ENCODE measurements at places on chromosomes 5 and 9.
A peak's percentile ranks its signal among the peaks of the same experiment; 100 is the strongest.

DNA sequence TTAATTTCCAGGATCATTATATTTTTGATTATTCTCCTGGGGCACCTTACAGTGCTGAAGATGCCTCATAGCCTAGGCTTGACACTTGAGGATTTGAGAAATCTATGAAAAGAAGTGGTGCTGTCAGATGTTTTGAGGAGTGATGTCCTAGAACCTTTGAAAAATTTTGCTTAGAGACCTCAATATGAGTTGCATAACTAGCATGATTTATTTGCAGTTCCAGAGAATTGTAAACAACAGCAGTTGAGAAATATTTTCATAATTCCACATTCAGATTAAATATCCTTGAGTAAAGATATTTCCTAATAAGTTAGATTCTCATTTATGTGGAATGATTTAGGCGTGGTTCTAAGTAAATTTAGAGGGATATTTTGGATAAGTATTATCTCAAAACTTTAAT is 225.8 kb downstream of the ADAMTSL1 start:
- no peak for DNase-seq

- no peak for DNase-seq
These were observed 53.0 kb upstream of the RETREG1 start for GRCh38 chr5:16669776-16670175.

DNA sequence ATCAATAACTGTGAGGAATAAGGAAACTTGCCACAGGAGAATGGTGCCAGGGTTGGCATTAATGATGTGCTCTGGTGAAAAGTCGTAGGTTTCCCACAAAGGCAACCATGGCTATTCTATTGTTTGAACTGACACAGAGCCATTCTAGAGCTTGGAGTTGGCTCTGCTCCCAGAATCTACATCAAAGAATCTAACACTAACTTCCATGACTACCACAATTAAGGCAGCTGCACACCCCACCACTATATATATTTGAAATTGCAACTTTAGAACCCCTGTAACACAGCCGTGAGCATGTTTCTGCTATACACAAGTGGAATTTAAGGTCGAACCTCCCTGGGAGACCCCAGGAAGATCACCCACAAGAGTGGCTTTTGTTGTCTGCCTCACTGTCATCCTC is 89.7 kb upstream of the CCDC152 start:
- no peak for DNase-seq

DNA sequence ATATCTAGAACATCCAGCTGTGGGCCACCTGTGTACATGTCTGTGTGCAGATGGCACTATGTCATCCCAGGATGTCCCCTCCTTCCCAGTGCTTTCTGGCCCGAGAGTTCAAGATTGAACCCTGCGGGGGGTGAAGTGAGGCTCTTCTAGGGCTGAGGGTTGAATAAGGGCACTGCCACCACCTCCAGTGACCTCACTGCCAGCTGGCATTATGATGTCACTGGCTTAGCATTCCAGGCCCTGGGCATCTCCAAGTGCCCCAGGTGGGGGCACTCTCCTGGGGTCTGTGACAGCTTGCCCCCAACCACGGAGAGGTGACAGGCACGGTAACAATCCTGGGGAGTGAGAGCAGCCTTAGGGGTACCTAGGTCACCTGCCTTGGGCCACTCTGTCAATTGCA is 27.1 kb downstream of the CXXC5 start:
- DNase-seq = no peak

GRCh38 chr5:132371603-132371994 is 2.1 kb downstream of the SLC22A5 start:
- DNase-seq = no peak

DNA sequence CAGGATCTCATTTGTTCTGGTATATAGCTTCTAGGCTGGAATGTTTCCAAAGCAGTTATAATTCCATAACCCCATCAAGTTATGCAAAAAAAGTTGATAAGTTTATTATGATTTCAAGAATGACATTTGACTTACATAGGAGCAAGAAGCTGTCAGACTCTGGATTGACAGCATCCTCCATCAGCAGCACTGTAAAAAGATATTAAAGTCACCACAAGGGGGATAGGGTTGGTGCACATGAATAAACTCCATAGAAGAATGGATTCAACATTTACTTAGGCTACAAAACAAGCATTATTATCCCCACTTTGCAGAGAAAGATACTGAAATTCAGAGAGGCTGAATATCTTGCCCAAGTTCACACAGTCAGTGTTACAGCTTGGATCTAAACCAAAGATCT is 208.9 kb upstream of the SLC30A5 start:
- no peak for DNase-seq

GRCh38 chr9:116717150-116717549 is 30.0 kb downstream of the TRIM32 start:
- no peak for DNase-seq

GRCh38 chr5:93594591-93595419 is 11.8 kb downstream of the NR2F1 start:
- no peak for DNase-seq

GRCh38 chr9:108273988-108274387 is 581.8 kb downstream of the ACTL7B start:
- DNase-seq = no peak

- no peak for DNase-seq
These were observed 403.9 kb downstream of the ZSWIM6 start for GRCh38 chr5:61735995-61736394.

- DNase-seq = no peak
These were observed 129.7 kb upstream of the IQGAP2 start for GRCh38 chr5:76273206-76273885.

DNA sequence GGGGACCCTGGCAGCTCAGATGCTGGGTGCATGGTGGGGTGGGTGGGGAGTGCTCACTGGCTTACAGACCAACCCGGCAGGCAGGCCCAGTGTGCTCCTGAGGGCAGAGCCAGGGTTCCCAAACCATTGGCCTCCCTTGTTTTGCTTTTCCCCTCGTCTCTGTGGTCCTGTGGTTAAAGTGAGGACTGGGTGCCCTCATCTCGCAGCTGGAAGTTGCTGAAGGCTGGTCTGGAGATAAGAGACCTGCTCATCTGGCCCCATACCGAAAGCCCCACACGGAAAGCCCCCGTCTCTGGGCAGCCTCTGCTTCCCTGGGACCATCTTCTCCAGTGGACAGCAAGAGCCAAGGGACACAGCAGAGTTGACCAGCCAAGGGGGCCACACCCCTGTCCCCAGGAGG is 9.8 kb upstream of the NACC2 start:
- no peak for DNase-seq

GRCh38 chr9:128724744-128725211 is 851 bp upstream of the ZDHHC12 start:
- peak; percentile 79 for DNase-seq

DNA sequence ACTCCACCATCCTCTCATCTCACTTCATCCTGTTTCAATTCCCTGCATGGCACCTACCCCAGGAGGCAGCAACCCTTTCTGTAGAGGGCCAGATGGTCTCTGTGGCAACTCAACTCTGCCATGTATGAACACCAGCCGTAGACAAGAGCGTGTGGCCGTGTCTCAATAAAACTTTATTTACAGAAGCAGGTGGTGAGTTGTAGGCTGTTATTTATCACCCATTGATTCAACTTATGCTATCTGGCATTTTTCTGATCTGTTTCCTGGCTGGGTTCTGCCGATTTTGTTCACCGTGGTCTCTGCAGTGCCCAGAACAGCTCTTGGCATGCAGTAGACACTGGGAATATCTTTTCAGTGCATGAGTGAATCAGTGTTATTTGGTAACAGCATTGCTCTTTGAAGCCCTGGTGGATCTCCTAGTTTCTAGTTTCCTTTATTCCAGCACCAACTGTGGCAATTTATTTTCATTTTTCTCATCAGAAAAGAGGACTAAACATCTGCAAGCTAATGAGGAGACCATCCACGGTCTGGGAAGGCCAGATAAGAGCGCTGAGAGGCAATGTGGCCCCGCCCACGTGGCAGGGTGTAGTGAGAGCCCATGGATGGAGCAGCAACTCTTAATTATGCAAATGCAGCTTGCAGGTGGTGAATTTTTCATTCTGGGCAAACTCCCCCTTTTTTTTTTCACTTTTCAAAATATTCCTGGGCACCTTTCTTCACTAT is 77.9 kb downstream of the CTSL start:
- no peak for DNase-seq

DNA sequence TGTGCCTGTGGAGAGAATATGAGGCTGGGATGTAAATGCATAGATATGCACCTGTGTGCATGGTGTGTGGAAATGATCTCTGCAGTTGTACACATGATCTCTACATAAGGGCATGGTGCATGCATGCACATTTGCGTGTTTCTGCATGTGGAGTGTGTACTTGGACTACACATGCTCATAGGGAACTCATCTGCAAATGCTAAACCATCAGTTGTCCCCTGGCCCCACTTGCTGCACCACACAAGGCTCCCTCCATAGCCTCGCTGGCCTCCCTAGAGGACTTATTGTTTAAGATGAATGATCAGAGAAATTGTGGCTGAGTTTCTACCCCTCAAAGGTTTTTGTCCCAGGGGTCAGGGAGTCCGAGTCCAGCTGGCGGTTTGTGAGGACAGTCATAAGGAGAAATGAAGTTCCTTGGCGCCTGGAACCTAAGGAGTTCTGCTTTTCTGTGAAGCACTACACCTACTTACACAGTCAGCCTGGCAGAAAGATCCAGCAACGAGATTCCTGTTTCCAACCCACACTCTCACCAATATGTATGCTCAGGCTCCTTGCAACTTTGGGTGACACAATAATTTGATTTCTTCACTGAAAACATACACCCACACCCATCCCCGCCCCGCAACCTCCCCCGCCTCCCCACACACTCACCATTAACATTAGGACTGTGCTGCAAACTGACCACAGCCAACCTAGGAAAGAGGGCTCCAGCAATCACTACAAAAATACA is 79.9 kb upstream of the CPEB4 start:
- DNase-seq = no peak

GRCh38 chr5:149166128-149166527 is 24.8 kb downstream of the ABLIM3 start:
- DNase-seq = no peak

DNA sequence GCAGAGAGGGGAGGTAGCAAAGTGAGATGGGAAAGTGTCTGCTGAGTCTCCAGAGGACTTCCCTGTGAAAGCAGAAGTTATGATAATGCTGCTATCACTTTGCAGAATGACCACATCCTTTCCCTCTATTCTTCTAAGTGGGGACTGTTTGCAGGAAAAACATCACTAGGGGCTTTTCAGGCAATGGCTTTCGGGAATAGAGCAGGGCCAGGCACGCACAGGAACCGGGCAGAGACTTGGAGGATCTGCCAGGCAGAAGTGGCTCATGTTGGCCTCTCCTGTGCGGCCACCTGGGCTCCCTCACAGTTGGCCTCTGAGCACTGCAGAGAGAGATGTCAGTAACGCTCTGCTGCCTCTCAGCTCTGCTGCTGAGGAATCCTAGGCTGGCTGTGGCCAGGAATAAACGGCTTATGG is 214.7 kb downstream of the MAST4 start:
- no peak for DNase-seq

- DNase-seq = no peak
These were observed 481.9 kb downstream of the ARHGEF28 start for GRCh38 chr5:74107899-74108298.

GRCh38 chr5:137105351-137106035 is 393.6 kb downstream of the SPOCK1 start:
- no peak for DNase-seq

DNA sequence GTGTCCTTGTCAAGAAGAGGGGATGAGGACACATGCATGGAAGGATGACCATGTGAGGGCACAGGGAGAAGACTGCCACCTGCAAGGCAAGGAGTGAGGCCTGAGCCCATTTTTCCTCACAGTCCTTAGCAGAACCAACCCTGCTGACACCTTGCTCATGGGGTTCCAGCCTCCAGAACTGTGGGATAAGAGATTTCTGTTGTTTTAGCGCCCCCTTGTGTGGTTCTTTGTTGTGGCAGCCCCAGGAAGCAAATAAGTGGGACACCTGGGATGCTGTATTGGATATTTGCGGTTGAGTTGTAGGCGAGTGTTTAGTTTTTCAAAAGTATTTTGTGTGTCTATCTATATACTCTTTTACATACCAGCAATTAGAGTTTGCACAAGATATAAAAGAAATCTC is 206.4 kb downstream of the NXNL2 start:
- no peak for DNase-seq

DNA sequence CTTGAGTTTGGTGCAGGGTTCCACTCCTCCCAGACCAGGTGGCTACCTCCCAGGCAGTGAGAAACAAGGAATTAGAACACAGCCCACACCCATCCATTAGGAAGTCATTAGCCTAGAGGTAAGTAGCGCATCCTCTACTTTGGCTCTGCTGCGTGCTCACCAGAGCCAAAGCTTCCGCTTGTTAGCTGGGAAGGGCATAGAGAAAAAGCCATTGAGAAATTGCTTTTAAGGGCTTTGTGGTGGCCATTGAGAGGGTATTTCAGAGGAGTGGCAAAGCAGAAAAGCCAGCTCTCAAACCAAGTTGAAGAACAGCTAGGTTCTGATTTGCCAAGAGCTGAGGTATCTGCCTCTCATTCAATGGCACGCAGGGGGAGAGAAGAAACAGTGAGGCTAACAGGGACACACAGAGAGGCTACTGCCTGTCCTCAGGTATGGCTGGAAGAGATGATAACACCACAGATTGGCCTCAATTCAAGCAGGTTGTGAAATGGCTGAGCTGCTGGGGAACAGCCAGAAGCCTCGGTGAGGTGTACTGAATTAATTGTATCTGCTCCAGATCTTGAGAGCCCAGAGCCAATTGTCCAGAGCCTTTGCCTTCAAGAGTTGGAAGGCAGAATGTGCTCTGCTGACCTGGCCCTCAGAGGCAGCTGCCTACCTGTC is 119.4 kb downstream of the NTRK2 start:
- DNase-seq = no peak

- DNase-seq = no peak
These were observed 6.7 kb downstream of the OR1K1 start for GRCh38 chr9:122806661-122807060.

GRCh38 chr9:114008667-114009410 is 69.3 kb downstream of the AMBP start:
- no peak for DNase-seq

DNA sequence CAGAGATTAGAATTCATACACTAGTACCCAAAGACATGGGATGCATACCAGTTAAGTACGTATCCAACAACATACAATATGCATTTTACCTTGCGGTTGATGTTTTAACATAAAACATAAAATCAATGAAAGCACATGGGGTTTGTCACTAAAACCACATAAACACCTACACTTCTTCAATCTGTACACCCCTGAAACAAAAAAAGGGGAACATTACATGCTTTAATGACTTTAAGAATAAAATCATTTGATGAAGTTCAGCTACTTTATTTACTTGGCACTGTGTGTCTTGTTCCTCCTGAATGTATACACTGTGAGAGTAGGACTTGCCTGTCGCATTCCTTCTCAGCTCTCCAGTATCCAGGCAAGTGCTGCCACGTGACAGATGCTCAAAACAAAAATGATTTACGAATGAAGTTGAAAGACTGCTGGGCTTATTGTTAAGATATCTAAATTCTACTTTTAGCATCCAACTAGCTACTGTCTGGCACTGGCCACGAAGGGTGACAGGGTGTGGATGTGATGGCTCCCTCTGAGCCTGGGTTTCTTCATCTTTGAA is 21.0 kb downstream of the TNFSF15 start:
- DNase-seq = no peak
